Brain pericyte (primary cell): ENCODE measurements at places on chromosomes 1 and 21.
A peak's percentile ranks its signal among the peaks of the same experiment; 100 is the strongest.

- no peak for DNase-seq
Measured at GRCh38 chr21:24197923-24198322, 1409.4 kb downstream of the MRPL39 start.

DNA sequence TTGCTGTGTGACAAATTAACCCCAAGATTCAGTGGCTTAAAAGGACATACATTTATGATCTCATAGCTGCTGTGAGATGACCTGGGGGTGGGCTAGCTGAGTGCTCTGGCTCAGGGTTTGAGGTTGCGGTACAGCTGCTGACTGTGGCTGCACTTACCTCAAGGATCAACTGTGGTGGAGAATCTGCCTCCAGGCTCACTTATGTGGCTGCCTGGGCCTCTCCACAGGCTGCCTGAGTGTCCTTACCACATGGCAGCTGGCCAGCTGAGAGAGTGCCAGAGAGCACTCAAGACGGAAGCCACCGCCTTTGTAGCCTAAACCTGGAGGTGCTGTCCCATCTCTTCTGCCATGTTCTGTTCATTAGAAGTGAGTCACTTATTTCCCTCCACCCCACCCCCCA, 5.7 kb downstream of the LRRC71 start:
- no peak for DNase-seq

- no peak for DNase-seq
Measured at GRCh38 chr1:210685295-210685650, 356.6 kb downstream of the HHAT start.

- DNase-seq: peak; percentile 39
Measured at GRCh38 chr21:31198575-31198974, 145.5 kb downstream of the TIAM1 start.

GRCh38 chr1:10825592-10825991, 29.1 kb upstream of the CASZ1 start:
- DNase-seq: no peak

- no peak for DNase-seq
Measured at GRCh38 chr1:44071461-44071860, 40.2 kb upstream of the SLC6A9 start.

GRCh38 chr1:45221716-45222115, 15.3 kb upstream of the ZSWIM5 start:
- DNase-seq: no peak

- no peak for DNase-seq
Measured at GRCh38 chr1:64223329-64224151, 20.1 kb downstream of the UBE2U start.

DNA sequence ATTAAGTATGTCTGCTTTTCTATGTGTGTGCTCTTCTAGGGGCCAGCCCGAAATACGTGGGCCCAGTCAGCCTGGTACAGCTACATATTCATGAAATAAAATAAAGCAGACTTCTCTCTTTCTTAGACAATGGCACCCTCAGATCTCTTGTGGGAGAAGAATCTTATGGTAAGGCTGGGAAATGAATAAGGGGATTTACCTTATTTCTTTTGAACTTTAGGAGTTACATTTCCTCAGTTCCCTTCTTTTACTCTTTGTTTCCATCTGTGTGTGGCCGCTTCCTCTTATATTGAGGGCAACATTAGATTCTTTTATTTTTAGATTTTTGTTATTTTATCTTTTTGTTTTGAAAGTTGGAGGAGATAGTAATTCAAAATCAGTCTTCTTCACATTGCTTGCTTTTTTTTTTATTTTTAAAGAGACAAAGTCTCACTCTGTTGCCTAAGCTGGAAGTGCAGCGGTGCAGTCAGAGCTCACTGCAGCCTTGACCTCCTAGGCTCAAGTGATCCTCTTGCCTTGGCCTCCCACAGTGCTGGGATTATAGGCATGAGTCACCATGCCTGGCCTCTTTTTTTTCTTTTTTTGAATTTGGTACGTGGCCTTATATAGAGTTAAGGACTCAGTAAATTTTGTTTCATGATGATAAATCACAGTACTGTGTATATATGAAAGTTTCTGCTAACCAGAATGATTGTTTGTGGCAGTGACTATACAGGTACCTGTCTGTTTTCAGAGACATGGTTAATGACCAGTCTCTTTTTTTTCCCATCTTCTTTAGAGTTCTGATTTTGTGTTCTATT, 9.1 kb downstream of the LAMC1 start:
- no peak for DNase-seq

DNA sequence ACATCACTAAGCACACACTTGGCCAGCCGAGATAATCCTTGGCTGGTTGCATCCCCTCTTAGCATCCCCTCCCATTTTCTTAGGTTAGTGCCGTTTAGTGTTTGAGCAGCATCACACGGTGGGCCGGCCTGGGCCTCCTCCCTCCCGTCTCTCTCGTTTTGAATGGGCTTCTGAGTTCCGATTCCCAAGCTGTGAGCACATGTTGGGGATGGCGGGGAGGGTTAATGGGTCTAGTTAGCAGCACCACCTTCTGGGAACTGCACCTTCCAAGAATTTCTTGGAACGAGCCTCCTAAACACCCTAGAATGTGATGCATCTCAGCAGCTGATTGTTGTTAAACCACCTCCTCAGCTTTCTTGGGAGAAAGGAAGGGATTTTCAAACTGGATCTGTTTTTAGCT, 73.3 kb downstream of the CNIH3 start:
- DNase-seq: no peak
